ENCODE measurements at places on chromosomes 1 and 21.

DNA sequence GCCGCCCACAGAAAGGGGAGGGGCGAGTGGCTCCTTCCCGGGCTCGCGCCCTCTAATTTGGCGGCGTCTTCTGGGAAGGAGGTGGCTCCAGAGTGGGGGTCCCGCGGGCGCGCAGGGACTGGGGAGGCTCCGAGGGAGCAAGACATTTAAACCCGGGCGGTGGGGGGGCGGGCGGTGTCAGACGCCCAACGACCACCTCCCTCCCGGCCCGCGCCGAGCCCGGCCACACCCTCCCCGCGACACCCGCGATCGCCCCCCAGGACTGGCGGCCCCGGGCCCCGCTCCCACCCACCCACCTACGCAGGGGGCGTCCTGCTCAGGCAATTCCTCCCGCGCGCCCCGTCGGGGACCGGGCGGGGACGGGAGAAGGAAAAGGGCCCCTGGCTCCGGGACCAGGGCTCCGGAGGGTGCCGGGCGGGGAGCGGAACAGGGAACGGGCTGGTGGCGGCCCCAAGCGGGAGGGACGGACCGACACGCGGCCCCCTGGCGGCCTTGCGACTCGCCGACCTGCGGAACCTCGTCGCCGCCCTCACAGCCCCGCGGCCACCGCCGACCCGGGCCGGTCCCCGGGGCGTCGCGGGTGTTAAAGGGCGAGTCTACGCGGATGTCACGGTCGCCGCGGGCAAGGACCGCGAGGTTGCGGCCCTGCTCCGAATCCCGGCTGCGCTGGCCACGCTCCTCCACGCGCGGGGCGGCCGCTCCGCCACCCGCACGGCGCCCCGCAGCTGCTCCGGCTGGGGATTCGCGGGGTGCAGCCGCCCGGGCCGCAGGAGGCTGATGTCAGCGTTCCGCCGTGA lies 94.0 kb upstream of the FMN2 start:
- DNase-seq = no peak

DNA sequence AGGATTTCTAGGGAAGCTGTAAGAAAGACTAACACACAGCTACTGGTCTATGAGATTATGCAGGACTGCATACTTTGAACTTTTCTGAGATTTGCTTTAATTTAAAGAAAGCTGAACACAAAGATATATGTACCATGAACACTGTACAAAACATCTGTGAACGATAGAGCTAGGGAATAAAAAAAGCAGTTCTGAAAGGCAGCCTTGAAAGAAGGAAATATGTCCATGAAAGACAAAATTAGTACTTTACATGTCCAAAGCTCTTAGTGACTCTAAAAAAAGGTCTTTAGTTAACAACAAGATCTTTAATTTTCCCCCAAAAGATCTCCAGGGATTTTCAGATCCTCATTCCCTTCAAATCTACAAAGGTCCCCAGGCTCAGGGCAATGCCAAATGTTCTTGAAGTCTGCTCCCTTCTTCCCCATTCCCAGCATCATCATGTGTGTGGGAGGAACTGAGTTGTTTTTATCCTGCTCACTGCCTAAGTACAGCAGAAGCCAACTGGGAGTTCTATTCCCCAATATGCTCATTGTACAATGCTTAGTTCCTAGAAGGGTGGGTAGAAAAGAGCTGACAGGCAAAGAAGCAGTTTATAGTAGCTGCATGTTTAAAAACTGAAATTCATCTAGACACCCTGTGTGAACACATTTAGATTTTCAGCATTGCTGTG lies 60.1 kb upstream of the PTCH2 start:
- no peak for DNase-seq

- DNase-seq = no peak
Observed at GRCh38 chr1:221286399-221286798, 407.2 kb downstream of the HLX start.

DNA sequence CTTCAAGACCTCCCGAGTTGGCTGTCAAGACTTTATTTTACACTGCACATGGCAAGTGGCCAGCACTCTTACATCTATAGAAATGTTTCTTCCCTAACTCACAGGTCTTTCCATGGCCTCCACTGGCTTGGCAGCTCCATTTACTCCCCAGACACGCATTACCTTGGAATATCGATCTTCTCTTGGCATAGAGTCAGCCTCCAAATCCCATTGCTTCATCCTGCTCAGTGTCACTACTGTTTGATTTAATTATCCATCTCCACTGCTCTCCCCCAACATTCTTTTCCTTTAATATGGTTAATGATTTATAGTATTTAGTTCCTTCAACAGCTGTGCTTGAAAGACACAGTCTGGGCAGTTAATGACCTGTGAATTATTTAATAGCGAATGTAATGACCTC lies 241.2 kb upstream of the MAP1LC3C start:
- no peak for DNase-seq

Data from naive B cell (primary cell).